ENCODE measurements at places on chromosomes 16 and 17.

DNA sequence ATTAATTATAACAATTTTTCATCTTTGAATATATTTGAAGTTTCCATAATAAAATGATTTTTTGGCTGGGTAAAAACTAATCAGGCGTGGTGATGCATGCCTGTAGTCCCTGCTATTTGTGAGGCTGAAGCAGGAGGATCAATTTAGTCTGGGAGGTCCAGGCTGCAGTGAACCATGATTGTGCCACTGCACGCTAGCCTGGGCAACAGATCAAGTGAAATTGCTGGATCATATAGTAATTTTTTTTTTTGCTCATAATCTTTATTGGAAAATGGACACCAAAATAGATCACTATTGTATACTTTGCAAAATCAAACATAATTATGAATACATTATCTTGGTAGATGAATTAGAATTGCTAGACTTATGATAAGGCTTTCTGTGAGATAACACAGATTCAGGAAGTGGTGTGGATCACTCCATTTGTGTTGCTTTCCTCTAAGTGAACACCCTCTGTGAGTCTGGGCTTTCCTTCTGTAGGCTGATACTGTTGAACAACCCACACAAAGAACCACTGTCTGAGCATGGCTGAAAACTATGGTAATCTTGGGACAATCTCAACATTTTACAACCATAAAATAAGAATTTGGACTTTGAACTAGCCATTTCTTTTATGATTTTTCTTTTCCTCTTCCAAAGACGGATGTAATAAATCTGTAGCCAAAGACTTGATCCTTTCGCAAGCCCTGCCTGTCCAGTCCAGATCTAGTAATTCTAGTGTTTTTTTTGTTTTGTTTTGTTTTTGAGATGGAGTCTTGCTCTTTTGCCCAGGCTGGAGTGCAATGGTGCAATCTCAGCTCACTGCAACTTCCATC lies 5.6 kb upstream of the ST3GAL2 start:
- no peak for DNase-seq

DNA sequence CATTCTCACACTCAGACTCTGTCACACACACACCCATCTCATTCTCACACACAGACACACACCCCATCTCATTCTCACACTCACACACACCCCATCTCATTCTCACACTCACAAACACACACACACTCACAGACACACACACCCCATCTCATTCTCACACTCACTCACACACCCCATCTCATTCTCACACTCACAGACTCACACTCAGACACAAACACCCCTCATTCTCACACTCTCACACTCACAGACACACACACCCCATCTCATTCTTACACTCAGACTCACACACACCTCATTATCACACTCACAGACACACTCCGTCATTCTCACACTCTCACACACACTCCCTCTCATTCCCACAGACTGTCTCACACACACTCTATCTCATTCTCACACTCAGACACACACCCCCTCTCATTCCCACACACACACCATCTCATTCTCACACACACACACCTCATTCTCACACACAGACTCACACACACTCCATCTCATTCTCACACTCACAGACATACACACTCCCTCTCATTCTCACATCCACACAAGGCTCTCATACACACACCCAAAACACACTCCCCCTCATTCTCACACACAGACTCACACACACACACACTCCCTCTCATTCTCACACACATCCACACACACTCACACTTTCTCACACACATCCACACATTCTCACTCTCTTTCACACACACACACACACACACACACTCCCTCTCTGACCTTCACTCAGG lies 2.9 kb downstream of the ASGR1 start:
- DNase-seq = no peak

- no peak for DNase-seq
These were observed 18.2 kb downstream of the MYH8 start for GRCh38 chr17:10403589-10403988.

DNA sequence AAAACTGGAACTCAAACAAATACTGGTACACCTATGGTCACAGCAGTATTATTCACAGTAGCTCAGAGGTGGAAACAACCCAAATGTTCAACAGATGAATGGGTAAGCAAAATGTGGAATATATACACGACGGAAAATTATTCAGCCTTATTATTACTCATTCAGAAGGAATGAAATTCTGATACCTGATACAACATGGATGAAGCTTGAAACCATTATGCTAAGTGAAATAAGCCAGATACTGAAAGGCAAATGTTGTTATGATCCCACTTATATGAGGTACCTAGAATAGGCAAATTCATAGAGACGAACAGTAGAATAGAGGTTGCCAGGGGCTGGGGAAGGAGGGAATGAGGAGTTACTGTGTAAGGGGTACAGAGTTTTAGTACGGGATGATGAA lies 27.1 kb upstream of the MYLK3 start:
- no peak for DNase-seq

GRCh38 chr16:30532285-30533145 lies 2.1 kb downstream of the ZNF747 start:
- no peak for DNase-seq

DNA sequence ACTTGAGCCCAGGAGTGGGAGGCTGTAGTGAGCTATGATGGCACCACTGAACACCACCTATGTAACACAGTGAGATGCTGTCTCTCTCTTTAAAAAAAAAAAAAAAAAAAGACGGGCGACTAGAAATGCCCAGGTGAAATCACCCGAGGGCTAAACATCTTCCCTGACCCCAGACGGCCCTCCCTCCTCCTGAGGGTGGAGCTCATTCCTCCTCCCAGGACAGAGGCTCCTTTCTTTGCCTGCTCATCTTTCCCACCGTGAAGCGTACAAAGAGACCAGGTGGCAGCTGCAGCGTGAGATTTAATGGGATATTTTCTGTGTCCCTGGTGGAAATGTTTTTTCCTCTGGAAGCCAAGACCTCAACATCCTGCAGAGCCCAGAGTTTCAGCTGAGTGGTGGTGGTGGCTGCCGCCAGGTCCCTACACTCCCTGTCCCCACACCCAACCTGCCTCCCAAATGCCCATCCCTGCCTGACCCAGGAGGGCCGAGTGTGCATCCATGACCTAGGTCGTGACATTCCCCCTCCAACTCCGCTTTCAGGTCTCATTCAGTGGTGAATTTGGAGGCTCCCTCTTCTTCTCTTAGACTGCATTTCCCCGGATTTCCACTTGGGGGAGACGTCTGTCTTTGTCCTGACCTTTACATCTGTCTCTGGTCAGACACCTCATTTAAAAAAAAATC lies 14.4 kb upstream of the GPRC5B start:
- no peak for DNase-seq

DNA sequence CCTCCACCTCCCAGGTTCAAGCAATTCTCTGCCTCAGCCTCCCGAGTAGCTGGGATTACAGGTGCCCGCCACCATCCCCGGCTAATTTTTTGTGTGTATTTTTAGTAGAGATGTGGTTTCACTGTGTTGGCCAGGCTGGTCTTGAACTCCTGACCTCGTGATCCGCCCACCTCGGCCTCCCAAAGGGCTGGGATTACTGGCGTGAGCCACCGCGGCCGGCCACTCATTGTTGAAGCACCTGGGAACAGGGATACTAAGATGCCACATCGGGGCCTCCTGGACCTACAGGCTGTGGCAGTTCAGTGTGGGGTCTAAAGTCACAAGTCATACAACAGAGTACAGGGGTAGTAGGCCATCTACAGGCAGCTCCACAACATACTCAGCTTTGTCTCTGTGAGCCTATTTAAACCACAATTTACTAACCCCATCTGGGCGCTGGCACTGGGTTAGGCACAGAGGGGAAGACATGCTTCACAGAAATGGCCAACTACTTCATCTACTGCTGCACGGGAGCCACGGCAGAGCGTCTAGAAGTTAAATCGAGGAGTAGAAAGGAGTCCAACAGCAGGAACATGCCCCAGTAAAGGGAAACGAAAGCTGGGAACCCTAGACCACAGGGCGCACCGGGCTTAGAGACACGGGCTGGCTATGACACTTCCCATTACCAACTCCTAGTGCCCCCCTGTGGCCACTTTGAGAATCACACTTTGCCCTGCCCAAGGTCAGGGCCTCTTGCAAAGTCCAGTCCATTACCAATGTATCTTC lies 4.3 kb downstream of the VAMP2 start:
- DNase-seq = peak; percentile 88

DNA sequence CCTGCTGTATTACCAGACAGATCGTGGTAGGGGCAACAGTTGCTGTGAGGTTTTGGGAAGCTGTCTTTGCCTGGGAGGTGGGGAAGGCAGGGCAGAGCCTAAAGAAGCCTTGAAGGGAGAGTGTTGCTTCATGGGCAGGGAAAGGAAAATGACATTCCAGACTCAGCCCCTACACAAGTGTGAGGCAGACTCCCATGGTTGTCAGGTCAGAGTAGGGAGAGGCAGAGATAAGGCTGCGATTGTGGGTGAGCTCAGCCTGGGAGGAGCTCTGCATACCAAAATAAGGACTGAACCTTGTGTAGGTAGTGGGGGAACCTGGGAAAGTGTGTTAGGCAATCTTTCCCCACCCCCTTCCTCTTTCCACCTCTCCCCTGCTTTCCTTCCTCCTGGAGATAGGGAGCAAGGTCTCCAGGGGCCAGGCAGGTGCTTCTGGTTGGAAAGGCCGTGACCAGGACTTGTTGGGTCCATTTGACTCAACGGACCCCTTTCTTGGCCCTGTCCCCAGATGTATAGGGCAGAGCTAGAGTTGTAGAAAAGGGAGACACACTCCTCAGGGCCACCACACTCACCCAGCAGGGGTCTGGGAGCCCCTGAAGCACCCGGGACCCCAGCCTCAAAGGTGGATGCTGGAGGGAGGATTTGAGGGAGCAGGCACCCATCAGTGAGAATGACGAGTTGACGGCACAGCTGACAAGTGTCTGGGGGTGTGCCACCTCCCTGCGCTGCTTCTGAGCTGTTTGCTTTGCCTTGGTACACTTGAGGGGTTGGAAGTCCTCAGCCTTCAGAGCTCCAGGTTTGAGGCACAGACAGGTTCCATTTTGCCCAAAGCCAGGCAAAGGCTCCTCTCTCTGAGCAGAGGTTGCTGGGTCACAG lies 18.5 kb upstream of the TOB1 start:
- no peak for DNase-seq

GRCh38 chr17:82314727-82315605 lies 2.4 kb downstream of the CD7 start:
- DNase-seq = no peak

- no peak for DNase-seq
These were observed 98.5 kb upstream of the RPRML start for GRCh38 chr17:47077576-47077975.

DNA sequence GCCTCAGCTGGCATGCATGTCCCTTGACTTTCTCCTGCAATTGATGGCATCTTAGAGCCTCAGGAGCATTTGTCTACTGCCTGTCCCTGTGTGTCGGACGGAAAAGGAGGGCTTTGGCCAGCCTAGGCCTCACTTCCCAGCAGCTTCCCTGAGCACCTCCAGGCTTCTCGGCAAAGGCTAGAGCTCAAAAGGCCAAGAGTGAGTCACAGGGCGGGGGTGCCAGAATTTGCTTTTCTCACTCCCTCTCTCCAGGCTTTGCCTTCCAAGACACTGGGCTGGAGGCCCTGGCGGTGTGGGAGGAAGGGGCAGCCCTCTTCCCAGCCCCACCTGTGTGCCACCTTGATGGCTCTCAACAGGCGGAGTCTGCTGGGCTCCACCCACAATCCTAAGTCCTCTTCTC lies 107.3 kb upstream of the MAF start:
- no peak for DNase-seq

DNA sequence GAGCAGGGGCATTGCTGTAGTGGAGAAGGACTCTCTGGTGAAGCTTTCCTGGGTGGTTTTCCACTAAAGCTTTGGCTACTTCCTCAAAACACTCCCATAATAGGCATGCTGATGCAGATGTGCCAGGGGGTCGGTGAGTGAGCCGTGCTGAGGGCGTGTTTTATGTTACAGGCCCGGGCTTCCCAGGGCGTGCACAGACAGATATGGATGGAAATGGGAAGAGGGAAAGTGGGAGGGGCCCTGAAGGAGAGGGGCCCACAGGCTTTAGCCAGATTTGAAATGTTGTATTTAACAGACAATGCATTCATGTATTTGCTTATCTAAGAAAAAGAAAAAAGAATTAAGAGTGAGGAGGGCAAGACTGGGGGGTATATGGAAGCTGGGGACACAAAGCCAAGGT lies 56.3 kb downstream of the IL21R start:
- no peak for DNase-seq

DNA sequence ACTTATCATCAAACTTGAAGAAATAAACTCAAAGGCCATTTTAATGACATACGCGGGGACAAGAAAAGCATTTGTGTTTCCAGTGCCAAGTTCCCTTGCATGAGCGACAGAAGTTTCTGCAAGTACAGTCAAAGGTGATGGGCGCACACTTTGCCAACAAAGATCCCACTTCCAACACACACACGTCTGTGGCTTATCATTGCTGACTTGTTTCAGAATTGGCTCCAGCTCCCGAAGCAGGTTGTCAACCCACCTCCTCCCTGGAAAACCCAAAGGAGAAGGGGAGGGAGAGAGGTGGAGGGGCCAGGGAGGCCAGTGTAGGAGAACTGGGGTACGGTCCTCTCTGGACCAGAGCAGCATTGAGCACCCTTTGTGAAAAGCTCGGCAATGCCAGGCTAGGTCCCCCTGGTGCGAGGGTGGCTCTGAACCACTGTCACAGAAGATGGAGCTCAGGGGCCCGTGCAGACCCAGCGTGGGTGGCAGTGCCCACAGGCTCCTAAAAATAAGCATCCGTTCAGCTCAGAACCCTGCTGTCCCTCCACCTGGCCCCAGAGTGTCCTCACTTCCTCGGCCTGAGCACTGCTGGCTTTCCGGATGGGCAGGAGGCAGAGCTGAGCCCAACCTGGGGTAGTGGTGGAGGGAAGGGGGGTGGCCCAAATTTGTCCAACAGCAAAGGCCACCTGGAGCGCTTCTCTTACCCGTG lies 33.2 kb downstream of the RBFOX3 start:
- DNase-seq = no peak

DNA sequence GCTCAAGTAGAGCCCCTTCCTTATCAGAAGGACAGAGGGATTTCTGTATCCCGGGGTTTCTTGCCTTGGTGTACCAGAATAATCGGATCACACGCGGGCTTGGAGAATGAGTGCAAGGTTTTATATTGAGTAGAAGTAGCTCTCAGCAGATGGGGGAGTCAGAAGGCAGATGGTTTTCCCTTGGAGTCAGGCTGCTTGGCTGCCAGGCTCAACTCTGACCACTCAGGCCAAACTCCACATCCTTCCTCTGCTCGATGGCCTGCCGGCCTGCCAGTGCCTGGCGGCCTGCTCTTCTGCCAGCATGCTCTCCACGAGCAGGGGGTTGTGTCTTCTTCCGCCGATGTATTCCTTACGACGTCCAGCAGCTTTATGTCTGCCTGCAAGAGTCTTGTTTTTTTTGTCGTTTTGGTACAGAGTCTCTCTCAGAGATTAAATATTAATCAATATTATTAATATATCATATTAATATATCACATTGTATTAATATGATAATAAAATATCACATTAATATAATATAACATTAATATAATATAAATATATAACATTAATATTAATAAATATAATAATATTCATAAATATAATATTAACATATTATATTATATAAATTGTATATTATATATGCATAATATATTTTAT lies 229.2 kb upstream of the WSCD1 start:
- no peak for DNase-seq

- no peak for DNase-seq
These were observed 2.6 kb downstream of the JMJD6 start for GRCh38 chr17:76723812-76724211.
